Stimulated activated CD4-positive, alpha-beta T cell treated with anti-CD3 and anti-CD28 coated beads, Interleukin-2, amount 100 ng/mL, for 48 hours (primary cell): ENCODE measurements at places on chromosomes 2 and 18.
A peak's percentile ranks its signal among the peaks of the same experiment; 100 is the strongest.

GRCh38 chr2:227106845-227107759 is 56.9 kb downstream of the COL4A4 start:
- peak; percentile 32 for DNase-seq

- DNase-seq = peak; percentile 14
These were observed 51.8 kb upstream of the RAB27B start for GRCh38 chr18:54776282-54776977.

- peak; percentile 39 for DNase-seq
These were observed 7.7 kb downstream of the FBXO15 start for GRCh38 chr18:74139888-74140287.

DNA sequence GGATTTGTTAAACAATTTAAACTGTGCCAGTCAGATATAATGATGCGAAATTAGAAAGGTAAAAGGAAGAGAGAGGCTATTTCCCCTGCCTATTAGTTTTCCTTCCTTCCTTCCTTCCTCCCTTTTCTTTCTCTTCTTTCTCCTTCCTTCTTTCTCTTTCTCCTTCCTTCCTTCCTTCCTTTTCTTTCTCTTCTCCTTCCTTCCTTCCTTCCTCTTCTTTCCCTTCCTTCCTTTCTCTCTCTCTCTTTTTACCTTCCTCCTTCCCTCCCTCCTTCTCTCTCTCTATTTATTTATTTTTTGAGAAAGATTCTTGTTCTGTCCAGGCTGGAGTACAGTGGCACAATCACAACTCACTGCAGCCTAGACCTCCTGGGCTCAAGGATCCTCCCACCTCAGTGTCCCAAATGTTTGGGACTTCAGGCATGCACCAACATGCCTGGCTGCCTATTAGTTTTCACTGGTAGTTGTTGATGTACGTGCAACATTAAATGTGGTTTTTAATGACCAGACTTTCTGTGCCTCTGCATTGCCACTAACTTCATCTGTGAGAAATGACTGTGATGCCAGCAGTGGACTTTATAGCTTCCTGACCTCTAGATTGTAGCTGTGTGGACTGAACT is 48.7 kb upstream of the NFE2L2 start:
- DNase-seq = no peak

DNA sequence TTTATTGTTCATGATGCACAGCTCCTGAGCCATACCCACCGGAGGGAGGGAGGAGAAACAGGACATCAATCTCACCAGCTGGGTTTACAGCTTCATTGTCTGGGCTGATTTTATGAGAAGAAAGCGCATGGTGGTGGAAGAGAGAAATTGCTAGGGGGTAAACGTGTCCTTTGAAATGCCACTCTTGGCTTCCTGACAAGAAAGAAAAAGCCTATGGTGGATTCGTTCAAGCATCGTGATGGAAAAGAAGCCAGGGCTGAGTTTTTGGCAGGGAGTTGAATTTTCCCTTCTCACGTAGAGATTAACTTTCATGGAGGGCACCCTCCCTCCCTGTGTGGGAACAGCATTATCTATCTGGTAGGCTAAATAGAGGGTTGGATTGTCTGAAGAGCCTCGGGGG is 502.0 kb downstream of the SLC4A3 start:
- no peak for DNase-seq

GRCh38 chr18:12254136-12254819 is at the start of gene CIDEA:
Gene CIDEA (plus strand): TSS chr18:12254361. CDS start chr18:12254384, 23 bp downstream.
- no peak for DNase-seq

DNA sequence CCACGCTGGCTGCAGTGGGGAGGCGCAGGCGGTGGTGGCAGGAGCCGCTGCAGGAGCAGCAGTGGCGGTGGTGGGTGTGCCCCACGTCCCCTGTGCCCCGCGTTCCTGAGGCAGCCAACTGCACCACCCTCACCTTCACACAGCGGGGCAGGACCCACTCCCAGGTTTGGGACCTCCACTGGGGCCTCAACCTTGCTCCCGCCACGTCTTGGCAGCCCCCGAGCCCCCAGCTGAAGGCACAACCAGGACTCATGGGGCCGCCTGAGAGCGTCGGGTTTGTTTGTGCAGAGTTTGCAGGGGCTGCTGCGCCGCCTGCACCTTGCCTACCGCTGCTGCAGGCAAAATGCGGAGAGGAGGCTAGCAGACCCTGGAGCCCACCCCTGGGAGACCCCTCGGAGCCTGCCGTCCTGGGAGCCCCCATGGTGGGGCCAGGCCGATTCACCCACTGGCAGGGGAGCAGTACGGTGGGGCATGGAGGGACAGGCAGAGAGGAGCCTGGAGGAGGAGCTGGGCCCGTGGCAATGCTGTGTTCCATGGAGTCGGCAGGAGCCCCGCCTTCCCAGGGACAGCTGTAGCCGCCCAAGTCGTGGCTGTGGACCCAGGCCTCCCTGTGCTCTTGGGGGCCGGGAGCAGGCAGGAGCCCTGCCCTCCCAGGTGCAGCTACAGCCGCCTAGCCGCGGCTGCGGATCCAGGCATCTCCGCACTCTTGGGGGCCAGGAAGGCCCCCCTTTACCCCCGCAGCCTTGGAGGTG is 14.7 kb upstream of the EML6 start:
- no peak for DNase-seq

DNA sequence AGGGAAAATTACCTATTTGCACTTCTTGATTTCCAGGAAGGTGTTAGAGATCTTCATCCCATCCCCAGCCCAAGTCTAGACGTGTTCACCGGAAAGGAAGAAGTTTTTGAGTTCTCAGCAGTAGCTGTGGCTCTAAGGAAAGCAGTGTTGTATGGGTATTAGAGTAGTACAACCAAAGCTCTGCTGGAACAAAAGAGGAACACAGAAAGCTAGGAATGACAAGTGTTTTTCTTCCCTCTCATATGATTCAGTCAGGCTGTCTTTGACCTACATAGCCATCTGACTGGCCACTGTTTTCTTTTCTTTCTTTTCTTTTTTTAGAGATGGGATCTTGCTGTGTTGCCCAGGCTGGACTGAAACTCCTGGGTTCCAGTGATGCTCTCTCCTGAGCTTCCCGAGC is 82.7 kb upstream of the SLC39A10 start:
- DNase-seq = no peak

GRCh38 chr18:52537261-52537660 is 197.3 kb downstream of the DCC start:
- no peak for DNase-seq

GRCh38 chr2:167844714-167845530 is 402.5 kb downstream of the STK39 start:
- no peak for DNase-seq

- DNase-seq = no peak
These were observed 44.2 kb downstream of the CYP27C1 start for GRCh38 chr2:127175751-127176354.
